Stimulated activated CD4-positive, alpha-beta T cell treated with anti-CD3 and anti-CD28 coated beads, TNF-alpha, amount 100 ng/mL, for 1 hour (primary cell): ENCODE measurements at places on chromosomes 16 and 17.

GRCh38 chr16:74291577-74292208, 4.9 kb upstream of the PSMD7 start:
- no peak for DNase-seq

GRCh38 chr16:70582280-70582978, 58.8 kb downstream of the SF3B3 start:
- DNase-seq = no peak

DNA sequence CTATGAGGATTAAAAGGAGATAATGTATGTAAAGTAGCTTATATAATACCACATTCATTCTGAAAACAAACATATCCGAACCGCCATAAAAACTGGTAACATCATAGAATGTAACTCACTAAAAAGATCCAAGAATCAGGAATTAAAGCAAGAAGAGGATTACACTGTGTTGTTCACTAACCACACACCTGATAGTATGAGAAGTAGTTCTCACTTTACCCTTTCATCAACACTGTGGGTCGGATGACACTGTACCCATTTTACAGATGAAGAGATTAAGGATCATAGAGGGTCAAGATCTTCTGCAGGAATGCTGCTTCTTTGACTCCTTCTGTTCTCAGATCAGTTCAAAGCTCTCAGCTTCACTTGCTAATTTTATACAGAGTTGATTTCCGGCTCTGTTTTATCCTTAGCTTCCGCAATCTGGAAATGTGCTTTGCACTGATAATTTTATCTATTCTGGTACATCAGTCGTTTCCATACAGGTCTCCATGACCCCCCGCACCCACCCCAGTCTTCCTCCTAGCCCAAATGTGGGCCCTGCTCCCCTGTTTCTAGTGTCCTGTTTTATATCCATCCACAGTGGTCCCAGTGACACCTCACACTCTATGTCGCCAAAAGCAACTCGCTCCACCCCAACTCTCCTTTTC, 288.6 kb upstream of the CCL2 start:
- no peak for DNase-seq

- no peak for DNase-seq
Measured at GRCh38 chr17:9521062-9521461, 54.6 kb downstream of the STX8 start.

DNA sequence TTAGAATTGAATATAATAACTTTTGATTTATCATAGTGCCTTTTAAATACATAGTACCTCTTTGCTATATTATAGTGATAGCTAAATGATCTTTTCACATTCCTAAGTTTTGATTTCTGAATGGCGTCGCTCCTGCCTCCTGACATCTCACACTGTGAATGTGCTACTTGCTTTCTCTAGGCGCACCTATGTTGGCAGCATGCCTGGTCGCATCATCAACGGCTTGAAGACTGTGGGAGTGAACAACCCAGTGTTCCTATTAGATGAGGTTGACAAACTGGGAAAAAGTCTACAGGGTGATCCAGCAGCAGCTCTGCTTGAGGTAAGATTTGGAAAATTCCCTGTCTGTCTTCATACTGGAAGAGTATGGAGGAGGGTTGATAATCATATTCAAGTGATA, 29.8 kb upstream of the ABCC11 start:
- DNase-seq = no peak

GRCh38 chr17:72600934-72601333, 480.1 kb downstream of the SOX9 start:
- DNase-seq = no peak

DNA sequence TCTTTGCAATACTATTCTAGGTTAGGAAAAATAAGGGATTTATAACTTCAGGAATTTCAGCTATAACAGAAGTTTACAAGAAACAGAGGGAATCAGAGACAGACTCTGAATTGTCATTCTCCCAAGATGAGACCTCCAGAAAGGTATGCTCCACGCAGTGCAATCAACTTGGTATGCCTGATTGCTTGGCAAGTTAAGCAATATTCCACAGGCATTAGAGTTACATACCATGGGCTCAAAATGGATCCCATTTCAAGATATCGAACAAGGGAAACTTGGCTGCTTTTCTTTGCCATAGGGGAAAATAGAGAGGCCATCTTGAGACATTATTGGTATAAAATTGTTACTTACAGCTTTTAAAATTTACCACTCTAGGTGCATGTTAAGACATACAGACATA, 615.6 kb upstream of the SOX9 start:
- no peak for DNase-seq

DNA sequence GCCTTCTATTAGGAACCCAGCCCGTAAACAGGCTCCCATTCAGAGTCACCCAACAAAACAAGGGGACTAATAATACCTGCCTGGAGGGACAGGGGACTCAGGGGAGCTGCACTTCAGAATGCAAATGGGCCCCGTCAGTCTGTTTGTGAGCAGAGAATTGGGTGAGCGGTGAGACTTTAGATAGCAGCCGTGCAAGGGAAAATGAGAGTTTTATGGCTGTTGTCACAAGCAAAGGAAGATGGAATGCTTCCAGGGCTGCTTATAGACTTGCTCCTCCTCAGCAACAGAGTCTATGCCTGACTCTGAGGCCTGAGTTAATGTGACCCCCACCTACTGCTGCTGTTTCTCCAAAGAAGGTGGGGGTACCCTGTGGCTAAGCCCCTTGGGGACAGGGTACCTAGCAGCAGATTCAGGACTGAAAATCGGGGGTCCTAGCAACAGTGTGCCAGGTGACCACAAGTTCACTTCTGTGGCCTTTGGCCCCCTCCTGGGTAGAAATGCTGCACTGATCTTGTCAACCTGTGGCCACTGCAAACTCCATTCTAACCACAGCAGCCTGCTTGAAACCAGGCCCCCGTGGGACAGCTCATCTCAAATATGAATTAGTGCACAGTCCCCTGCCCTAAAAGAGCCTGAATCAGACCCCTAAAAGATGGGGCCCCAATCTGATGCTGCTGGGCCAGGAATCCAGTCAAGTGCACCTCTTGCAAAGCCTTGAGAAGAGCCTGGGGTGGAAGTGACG, 126.4 kb downstream of the C16orf78 start:
- DNase-seq = no peak

DNA sequence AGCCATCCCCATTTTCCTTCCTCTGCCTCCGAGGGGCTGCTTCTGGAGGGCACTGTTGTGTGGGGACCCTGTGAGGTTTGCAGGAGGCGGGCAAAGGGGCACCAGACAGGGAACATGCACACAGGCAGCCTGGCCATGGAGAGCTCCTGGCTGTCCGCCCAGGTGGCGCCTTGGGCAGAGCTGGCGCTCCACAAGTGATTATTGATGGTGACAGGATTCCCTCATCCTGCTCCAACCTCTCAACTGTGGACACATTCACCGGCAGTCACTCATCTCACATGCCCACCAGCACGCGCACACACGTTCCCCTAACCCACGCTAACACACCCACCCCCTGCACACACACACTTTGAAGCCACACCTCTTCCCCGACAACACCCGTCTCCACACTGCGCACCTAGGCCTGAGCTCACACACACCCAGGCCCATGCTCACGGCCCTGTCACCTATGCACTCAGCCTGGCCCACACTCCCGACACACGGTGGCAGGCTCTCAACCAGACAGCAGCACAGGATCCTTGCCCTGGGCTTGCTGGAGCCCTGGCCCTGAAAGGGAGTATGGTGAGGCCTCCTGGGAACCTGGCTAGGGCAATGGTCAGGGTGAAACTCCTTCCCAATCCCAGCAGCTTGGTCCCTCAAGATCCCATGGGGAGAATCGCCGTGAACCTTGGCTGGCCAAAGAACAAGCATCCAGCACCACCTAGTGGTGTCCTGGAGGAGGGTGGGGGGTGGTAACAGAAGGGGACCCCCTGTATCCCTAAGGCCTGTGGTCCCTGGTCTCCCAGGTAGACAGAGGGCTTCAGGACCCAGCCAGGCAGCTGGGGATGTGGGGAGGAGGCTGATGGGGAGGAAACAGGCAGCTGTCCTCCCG, 3.6 kb downstream of the PNMT start:
- DNase-seq = no peak

DNA sequence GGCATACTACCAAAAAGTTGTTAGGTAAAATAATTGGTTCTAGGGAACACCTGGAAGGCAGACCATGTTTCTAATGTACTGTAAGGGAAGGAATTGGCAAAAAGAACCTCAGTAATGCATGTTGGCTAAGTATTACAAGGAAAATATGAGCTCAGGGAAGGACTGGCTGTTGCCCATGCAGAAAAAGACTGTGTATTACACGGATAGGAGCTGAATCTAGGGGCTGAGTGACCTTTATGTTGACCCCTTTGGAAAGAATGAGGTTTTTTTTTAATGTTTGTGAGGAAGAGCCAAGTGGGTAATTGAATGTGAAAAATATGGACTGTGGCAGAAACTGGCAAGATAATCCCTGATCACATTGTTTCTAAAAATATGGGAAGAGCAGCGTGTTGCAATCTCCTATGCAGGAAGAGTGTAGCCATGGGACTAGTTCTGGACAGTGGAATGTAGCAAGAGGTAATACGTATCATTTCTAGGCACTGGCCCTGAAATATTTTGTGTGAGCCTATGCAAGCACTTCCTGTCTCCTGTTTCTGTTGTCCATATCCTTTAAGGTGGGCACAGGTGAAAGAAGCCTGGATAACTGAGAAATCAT, 95.1 kb upstream of the CNTNAP4 start:
- DNase-seq = no peak

DNA sequence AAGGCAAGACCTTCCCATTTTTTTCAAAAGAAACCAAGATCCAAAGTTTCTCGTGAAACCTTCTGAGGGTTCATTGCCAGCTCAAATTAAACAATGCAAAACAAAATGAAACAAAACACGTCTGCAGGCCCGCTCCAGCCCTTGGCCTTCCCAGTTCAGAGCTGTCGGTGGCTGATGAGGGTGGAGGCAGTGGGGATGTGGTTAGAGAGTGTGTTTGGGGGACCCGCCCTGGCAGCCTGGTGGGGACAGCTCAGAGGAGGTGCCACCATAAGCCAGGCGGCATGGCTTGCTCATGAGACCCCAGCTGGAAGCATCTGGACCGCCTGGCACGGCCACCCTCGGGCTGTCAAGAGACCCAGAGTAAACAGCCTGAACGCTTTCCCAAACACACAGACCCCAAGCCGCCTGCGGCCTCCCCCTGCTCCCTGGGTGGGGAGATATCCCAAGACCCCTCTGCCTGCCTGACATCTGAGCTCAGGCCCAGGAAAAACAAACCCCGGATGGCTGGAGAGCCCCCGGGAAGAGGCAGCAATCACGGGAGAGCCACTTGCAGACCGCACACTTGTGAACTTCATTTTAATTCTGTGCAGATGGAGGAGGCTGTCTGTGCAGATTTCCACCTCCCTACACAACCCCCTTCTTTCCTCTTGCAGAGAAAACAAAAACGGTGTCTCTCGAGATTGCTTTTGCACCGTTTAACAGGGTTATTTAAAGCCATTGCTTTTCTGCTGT, 35.4 kb upstream of the LITAF start:
- no peak for DNase-seq

- no peak for DNase-seq
Measured at GRCh38 chr17:73620414-73620813, 23.8 kb downstream of the SDK2 start.

DNA sequence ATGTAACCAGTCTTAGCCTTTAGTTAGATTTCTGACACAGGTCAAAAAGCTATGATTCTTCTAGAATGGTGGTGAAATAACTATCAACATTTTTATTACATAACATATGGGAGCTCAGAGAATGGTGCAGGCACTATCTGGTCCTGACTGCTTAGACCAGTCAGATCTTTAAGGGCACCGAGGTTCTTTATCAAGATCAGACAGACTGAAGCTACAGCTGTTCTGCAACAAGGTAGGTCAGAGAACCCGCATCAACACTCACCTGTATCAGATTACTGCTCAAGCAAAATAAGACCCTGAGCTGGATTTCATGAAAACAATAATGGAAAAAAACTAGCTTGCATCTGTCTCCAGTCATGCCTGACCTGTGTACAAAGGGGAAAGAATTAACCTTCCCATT, 160.4 kb downstream of the KCNJ2 start:
- no peak for DNase-seq

GRCh38 chr17:56870081-56870651, 36.2 kb downstream of the DGKE start:
- DNase-seq = no peak

- no peak for DNase-seq
Measured at GRCh38 chr17:49775546-49776260, 11.8 kb upstream of the FAM117A start.

GRCh38 chr16:53974484-53975080, 270.6 kb downstream of the FTO start:
- no peak for DNase-seq

GRCh38 chr17:59488805-59489204, 76.6 kb upstream of the DHX40 start:
- no peak for DNase-seq

- DNase-seq = no peak
Measured at GRCh38 chr17:17710728-17711541, 29.7 kb downstream of the RAI1 start.

DNA sequence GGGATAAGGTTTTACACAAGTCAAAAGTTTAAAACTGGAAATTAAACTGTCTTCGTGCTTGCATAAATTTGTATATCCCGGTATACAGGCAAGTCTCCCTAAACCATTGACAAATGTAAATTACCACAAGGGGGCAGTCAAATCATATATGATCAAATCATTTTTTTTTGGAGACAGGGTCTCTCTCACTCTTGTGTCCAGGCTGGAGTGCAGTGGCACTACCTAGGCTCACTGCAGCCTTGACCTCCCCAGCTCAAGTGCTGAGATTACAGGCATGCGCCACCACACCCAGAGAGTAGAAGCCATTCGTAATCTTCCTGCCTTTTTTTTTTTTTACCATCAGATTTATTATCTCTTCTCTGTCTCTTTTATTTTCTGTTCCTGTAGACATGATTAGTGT, 18.5 kb downstream of the TOP2A start:
- no peak for DNase-seq

GRCh38 chr17:29615048-29615385, 7.7 kb downstream of the CORO6 start:
- DNase-seq = no peak

- no peak for DNase-seq
Measured at GRCh38 chr16:51049276-51049675, 101.8 kb downstream of the SALL1 start.

DNA sequence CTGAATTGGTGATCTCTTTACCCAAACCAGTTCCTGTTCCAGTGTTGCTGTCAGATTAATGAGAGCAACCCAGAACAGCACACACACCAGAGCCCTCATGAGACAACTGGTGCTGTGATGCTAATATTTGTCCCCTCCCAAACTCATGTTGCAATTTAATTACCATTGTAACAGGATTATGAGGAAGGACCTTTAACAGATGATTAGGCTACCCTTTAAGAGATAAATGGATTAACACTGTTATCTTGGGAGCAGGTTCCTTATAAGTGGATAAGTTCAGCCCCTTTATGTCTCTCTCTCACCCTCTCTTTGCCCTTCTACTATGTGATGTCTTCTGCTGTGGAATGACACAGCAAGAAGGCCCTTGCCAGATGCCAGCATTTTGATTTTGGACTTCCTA, 1.1 kb upstream of the CCDC182 start:
- no peak for DNase-seq

- no peak for DNase-seq
Measured at GRCh38 chr16:13906168-13907089, 13.5 kb upstream of the ERCC4 start.
